Stimulated activated CD4-positive, alpha-beta T cell treated with anti-CD3 and anti-CD28 coated beads, Interleukin-2, amount 100 ng/mL, for 4 hours (primary cell): ENCODE measurements at places on chromosomes 12 and 14.

DNA sequence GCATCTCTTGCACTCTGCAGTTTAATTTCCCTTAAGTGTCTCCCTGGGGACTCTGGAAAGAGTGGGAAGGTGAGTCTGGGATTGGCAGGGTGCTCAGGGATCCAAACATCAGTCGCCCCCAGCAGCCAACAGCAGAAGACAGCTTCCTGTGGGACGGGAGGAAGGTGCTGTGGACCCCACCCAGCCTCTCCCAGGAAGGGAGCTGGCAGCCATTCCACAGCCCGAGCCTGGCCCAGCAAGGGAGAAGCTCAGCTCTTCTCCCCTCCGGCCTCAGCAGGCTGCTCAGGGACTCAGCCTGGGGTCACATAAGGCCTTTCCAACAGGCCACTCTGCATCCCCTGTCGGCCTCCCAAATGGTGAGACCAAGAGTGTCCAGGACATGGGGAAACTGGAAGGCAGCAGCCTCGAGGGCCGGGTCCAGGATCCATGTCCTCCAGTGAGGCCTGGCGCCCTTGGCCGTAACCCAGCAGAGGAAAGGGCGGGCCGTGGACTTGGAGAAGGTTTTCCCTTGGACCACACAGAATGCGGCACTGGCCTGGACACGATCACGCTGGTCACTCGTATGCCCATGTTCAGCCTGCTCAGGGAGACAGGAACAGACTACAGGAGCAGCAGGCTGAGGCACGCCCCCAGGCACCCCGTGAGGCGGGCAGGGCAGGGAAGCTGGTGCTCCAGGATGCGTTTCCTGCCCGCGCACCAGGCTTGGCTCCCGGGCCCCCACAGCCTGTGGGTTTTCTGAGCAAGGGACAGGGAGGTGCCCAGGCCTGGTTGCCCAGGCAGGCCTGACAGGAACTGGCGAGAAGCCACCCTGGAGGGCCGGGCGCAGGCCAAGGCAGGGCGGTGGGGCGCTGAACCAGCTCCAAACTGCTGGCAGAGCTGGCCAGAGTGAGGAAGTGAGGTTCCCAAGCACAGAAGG, 3.5 kb downstream of the XRCC3 start:
- no peak for DNase-seq

- DNase-seq, result no peak
Observed at GRCh38 chr14:92475451-92476187, 38.0 kb upstream of the RIN3 start.

DNA sequence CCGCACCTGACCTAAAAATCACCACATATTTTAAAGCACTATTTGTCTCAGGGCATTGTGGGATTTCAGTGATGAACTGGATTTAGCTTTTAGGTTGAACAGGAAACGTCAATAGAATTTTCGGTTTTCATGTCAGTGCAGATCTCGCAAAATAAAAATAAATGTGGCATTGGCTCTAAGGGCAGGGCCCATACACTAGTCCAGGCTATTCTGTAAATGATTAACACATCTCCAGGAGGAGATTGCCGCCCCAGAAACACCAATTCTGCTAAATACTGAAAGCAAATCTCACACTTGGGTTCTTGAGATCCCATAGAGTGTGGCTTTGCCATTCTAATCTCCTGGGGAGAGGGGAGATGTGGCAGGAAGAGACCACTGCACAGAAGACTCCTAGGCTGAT, 1494.0 kb upstream of the TMEM132C start:
- no peak for DNase-seq

DNA sequence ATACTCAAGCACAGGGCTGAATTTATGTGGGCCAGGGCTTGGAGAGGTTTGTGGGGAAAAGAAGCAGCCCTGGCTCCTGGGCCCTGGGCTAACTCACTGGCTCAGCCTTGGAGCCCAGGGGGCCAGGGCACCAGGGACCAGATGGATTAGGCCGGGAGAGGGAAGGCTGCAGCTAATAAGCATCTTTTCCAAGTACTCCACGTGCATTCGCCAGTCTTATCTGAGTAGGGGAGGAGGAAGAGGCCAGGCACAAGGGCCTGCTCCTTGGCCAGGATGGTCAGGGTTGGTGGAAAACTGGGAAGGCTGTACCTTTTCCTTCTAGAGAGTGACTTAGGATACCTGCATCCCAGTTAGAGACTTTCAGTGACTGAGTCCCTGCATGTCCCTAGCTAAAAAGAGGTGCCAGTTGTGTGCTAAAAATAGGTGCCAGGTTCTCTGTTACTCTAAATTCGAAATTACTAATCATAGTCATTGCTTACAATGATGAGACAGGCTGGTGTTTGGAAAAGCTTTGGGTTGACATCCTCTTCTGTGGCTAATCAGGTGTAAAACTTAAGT, 1.3 kb downstream of the GLRX5 start:
- DNase-seq, result no peak

- DNase-seq, result no peak
Observed at GRCh38 chr12:64825143-64826021, 935 bp downstream of the TBC1D30 start.

DNA sequence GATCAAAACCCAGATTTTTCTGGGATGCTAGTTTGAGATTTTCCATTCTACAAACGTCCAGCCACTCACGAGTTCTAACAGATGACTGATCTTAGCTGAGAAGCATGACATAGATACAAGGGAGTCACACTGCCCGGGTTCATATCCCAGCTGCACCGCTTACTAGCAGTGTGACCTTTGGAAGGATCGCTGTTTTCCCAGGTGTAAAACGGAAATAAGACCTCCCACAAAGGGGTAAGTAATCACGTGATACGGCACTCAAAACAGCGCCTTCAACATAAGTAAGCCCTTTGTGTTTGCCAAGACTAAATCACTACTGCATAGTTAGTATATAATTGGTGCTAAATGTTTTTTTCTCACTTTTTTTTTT, 624 bp upstream of the PWP1 start:
- peak; percentile 16 for DNase-seq

DNA sequence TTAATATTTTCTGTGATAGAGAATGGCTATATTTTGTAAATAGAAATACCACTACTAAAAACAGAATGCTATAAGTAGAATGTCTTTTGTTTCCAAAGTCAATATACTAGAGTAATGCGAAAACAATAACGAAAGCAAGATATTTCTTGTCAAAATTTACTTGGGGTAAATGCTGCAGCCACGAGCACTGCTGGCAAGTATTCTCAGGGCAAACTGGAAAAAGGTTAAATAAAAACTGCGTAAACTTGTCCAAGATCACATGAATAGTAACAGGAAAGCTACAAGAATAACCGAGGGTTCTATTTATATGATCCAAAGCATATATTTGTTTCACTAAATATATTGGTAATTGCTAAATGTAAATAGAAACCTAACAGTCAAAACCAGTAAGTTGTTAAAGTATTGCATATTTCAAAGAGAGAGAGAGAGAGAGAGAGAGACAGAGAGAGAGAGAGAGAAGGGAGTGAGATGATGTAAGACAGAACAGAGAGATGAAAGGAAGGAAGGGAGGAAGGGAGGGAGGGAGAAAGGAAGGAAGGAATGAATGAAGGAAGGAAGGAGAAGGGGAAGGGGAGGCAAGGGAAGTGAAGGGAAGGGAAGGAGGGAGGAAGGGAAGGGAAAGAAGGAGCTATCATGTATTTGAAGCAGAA, 231.7 kb downstream of the KCNC2 start:
- DNase-seq, result no peak

GRCh38 chr14:96309133-96309895, 53.3 kb downstream of the BDKRB1 start:
- no peak for DNase-seq

DNA sequence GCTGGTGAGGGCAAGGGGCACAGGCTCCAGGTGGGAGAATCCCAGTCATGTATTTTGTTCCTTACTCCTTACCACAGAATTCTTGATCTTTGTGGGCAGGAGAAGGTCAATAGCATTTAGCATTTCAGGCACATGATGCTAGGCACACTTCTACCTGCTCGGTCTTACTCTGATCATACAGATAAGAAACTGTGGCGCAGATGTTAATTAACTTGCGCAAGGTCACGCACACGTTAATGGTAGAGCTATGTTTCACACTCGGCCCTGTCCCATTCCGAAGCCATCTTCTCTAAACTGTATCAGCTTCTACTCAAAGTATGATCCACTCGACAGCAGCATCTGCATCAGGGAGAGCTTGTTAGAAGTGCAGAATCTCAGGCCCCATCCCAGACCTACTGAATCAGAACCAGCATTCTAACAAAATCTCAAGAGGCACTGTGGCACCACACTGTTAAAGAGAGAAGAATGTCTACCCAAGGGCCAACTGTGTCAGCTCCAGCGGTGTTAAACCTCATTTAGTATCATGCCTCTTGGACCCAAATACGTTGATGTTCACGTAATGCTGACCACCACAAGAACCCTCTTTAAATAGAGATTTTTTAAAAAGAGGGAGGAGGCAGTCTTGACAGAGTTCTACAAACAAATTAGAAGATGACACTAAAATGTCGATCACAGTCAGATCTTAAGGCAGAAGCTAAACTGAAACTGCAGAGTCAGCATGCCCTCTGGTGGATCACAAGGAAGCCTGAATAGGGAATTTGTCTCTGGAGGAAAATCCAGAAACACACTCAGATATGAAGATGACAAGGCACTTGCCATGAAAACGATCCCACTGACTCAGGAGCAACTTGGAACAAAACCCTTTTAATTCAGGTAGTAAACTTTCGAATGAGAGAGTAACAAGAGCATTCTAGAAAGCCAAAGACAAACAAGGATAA, 7.3 kb downstream of the STXBP6 start:
- no peak for DNase-seq

GRCh38 chr12:98814254-98814653, 169.2 kb downstream of the APAF1 start:
- no peak for DNase-seq

DNA sequence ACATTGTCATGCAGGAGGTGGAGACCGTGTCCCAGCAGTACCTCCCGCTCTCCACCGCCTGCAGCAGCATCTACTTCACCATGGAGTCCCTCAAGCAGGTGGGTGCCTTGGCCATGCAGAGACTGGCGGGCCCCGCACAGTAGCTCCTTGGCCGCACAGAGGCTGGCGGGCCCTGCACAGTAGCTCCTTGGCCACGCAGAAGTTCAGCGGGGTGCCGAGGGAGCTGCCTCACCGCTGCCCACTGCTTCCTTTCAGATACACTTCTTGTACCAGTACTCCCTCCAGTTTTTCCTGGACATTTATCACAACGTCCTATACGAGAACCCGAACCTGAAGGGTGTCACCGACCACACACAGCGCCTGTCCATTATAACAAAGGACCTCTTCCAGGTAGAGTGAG, 47.7 kb downstream of the HSP90AA1 start:
- DNase-seq, result no peak

GRCh38 chr12:123506843-123507236, 26.7 kb downstream of the RILPL1 start:
- DNase-seq, result no peak

DNA sequence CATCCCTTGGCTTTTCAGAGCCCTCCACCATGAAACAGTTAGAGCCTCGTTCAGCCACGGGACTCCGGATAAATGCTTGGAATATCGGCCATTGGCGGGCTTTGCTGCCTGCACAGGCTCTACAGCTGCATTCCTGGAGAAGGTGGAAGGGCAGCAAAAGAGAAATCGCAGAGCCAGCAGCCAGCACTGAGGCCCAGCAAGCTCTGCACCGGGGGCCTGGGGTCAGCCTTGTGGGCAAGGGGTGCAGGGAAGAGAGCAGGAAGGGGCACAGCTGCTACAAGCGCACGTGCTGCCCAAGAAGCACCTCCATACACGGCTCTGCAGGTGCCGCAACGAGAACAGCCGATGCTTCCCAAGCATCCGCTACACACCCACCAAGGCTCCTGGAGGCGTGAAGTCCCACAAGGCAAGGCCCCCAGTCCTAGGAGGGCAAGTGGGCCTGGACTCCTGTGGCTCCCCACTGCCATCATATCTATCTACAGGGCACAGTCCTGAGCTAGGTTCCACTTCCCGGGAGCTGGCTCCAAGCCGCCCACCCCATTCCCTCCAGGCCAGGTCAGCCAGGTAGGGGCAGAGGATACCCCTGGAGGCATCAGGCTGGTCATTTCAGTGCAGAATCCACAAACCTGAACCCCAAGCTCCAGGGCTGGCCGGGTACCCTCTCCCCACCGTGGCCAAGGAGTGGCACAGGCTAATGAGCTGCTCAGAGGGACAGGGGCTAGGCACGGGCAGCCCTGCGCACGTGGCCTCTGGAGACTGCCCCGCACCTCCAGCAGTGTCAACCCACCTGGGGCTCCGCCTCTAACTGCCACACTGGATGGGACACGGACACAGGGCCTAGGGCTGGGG, 40.2 kb downstream of the CCNK start:
- DNase-seq, result no peak

- no peak for DNase-seq
Observed at GRCh38 chr14:71563492-71564153, 368.6 kb upstream of the RGS6 start.

DNA sequence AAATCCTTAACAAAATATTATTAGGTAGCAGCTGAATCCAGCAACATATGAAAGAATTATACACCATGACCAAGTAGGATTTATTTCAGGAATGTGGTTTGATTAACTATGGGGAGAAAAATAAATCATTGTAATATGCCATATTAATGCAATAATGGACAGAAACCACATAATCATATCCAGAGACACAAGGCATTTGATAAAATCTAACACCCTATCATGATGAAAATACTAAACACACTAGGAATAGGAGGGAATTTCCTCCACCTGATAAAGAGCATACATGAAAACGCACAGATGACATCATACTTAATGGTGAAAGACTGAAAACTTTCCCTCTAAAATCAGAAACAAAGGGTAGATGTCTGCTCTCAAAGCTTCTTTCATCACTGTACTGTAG, 238.9 kb downstream of the PHLDA1 start:
- DNase-seq, result no peak

GRCh38 chr14:54803926-54804537, 98.6 kb downstream of the GCH1 start:
- no peak for DNase-seq

DNA sequence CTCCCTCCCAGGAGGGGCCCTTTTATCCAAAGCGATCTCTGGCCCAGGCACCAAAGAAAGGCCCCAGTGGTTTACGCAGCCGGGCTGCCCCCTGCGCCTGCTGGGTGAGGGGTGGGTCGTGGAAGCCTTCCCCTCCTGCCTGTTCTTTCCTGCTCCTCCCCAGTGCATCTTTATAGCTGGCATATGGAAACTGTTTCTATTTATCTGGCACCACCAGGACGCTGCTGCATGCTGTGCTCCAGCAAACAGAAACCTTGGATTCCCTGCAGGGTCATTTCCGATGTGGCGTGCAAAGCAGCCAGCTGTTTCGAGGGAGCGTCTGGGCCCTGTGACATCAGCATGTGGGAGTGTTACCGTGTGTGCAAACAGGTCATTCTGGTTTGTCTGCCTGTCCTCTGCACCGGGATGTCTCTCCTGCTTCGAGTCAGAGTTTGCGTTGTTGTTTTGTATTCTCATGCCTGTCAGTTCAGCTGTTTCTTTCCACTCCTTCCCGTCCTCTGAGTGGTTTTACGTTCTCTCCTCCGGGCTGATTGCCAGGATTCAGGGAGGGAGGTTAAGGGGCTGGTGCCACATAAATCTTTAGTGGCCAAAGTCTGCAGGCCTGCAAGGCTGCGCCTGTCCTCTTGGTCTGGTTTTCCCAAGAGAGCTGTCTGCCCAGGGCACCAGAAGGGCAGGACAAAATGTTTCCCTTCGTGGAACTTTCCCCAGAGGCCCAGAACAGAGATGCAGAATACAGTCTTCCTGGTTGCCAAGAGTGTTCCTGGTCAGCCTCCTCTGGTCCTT, 24.6 kb downstream of the TPCN1 start:
- no peak for DNase-seq

GRCh38 chr14:44565968-44566367, 58.9 kb upstream of the FSCB start:
- DNase-seq, result no peak

GRCh38 chr12:123114304-123115083, 36.4 kb downstream of the PITPNM2 start:
- no peak for DNase-seq
